ENCODE measurements at places on chromosomes 5 and 9.

DNA sequence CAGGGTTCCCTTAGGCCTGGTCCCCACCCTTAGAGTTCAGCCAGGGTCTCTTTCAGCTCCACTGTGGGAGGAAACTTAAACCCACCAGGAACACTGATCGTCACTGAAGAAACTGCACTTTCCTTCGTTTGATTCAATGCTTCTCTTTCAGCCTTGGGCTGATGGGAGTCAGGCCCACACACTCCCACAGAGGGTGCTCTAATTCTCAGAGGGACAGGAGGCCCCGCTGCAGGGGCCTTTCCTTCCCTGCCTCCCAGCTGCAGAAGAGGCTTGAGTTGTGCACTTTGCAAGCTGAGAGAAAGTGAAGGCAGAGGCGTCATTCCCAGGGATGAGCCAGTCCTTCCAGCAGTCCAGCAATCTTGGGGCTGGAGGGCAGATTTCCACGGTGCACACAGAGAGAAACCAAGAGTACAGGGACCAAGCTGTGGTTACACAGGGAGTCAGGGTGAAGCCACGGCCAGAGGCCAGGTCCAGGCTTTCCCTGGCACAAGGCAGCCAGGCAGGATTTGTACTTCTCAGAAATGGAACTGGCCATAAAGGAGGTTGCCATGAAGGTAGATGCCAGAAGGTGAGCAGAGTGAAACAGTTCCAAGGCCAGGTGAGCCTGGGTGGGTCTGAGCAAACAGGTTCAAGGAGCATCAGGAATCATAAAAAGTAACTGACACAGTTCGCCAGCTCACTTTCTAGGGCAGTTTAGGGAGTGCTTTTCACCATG lies 10.4 kb upstream of the GLIPR2 start:
- DNase-seq: no peak

DNA sequence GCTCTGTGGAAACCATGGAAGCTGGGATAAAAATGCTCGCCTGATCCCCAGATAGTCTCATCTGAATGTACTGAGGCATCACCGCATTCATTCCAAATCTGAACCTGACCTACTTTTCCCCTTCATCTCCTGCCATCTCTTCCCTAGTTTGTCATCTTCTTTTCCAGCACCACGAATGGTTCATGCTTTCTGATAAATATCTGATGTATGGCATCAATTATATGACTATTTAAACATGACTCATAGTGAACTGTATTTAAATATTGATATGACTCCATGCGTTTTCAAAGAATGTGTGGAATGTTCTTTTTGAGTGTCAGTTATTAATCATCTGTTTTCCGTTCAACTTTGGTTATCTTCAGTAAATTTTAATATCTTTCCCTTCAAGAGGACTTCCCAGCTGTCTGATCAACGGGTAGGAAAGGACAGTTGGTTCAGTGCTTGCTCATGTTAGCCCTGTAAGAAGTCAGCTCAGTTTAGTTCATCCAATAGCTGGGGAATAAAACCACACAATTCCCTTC lies 21.1 kb downstream of the BASP1 start:
- DNase-seq: no peak

DNA sequence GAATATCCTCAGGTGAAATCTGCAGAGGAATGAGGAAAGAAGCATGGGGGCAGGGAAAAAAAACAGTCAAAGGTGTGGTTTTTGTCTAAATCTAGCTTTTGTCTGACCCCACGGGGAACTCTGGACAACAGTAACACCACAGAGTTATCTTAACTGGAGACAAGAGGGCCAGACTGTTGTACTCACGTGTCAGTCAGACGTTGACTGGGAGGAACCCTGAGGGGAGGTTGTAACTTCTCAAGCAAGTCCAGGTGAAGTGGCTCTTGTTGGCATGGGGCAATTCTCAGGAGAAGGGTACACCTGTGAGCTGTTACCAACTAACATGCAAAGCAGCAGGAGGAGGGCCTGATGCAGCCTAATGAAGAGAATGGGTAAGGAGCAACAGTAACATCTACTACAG lies 44.1 kb upstream of the SHISAL2B start:
- no peak for DNase-seq

- peak; percentile 52 for DNase-seq
Observed at GRCh38 chr5:142109331-142110045, 909 bp downstream of the NDFIP1 start.

DNA sequence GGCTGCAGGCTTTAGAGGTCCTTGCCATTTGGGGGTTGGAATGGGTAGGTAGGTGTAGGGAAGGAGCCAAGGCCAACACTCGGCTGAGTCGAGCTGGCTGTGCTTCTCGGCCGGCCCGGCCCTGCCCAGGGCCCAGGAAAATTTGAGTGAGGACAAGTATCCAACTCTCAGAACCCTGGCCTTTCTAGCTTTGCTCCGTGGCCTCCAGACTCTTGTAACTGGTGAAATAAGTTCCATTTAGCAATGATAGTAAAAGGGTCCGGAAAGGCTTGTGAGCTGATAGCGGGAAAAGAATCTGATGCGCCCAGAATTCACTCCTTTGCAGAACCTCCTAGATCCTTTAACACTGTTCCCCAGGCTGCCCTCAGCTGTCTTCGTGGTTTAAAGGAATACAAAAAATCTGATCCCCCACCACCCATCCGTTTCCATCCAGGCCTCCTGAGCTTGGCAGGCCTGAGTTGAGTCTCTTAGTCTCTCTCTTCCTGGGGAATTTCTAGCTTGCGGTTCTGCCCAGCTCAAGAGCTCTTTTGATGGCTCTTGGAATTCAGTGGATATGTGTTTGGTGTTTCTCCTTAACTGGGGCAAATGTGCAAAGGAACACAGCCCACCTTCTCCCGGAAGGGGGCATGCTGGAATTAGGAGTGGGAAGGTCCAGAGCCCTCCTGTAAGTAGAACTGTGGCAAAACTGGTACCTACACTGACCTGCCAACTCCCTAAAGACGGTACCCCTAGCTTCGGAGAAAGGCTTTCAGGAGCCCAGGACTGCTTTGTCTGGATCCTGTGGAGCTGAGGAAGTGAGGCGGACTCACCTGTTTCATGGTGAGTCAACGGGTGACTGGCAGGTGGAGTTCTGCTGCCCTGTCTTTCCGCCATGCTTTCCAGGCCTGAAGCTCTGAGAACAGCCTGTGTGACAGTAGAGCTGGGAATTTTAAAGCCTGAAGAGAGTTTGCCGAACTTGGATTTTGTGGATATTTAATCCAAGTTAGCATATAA lies 1.7 kb downstream of the DMRT3 start:
- DNase-seq: no peak

DNA sequence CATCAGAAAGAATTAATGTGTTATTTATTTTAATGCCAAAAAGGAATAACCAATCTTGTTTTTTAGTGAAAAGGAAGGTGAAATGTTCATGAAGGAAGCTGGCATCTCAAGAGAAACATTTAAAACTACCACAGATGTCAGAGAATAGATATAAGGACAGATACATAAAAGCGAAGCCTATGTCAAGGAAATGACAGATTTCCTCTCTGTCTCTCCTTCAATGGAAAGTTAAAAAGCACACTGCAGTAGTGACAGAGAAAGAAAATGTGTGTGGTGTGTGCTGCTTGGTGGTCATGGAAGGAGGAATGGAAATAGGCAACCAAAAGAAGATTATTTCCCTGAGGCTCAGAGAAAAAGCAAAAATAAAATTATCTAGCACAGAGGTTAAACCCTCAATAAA lies 9.2 kb downstream of the WNT8A start:
- DNase-seq: no peak

- no peak for DNase-seq
Observed at GRCh38 chr9:114761523-114761922, 44.3 kb downstream of the TNFSF15 start.

DNA sequence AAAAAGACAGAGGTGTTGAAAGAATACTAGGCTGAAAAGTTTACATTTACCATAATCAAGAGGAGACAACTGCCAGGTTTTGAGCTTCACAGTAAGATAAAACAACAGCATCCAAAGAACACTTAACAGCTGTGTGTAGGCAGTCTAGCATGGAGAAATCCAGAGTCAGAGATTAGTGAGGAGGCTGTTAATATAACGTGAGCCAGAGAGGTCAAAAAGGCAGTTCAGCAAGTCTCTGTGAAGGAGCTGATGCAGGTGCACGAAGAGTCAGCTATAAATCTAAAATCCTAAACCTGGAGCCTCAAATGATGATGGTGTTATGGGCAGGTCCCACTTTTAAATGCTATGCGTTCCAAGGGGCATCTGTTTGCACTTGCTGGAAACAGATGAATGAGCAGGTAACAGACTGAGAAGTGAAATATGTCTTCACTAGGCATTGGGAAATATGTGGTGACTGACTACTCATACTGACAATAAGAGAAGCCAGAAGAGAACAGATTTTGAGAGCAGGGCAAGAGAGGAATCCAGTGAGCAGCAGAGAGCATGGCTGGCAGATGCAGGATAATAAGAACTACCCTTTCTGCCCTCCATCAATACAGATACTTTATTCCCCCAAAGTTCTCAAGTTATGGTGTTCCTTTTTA lies 8.7 kb downstream of the APTX start:
- DNase-seq: no peak

- no peak for DNase-seq
Observed at GRCh38 chr9:126119731-126120130, 206.9 kb upstream of the MVB12B start.

- DNase-seq: no peak
Observed at GRCh38 chr5:141003791-141004611, 37.7 kb downstream of the PCDHAC2 start.

- DNase-seq: peak; percentile 7
Observed at GRCh38 chr5:25119650-25120049, 474.9 kb upstream of the CDH10 start.

- DNase-seq: peak; percentile 57
Observed at GRCh38 chr5:91641730-91642350, 258.7 kb upstream of the ARRDC3 start.

DNA sequence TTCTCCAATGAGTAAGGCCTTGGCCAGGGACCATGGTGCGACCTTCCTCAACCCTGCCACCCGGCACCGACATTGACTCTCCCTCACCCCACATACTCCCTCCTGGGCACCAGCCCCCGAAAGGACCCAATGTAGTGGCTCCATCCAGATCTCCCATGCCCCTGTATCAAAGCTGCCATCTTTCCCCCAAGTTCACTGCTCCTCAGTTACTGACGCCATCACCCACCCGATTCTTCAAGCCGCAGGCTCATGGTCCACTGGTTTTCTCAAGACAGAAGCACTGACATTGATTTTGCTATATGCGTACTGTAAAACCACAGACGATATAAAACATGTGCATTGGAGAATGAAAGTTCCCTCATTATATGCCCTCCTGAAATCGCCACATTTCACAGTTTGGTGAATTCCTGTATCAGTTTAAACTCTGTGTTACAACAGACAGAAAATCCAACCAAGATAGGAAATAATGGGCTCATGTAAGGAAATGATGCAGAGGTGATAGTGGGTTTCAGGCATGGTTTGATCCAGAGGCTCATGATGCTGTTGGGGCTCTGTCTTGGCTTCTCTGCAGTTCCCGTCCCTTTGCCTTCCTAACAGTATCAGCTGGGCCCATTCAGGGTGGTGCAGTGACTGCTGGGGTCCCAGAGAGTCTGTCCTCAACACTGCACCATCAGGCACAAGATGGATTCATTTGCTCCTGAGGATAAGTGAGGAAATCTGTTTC lies 207.3 kb upstream of the IER5L start:
- DNase-seq: no peak

DNA sequence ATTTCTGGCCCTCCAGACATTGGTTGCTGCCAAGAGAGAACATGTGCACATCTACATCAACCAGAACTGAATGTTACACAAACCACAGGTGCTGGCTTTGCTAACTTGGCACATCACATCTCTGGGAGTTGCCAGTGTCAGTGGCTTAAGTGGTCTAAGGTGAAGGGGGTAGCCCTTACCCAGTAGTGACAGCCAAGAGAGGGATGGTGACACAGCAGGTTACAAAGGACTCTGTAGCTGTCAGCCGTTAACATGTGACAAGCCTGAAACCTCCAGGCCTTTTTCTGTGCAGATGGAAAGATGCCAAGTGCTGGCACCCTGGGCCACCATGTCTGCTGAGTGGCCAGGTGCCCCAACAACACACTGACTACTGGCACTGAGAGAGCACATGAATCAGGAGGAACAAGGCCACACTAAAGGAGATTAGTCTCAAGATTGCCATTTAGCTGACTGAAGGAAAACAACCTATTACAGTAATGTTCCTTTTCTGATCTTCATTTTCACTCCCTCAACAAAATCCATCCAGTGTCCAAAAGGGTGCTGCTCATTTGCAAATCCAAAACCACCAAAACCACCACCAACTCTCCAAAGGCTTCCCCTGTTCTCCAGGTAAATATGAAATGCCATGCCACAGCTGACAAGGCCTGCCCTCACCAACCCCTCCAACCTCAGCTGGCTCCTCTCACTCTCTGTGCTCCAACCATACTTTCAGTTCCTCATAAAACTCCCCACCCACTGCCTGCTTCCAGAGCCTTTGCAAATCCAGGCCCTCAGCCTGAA lies 20.2 kb downstream of the SIL1 start:
- peak; percentile 85 for DNase-seq

DNA sequence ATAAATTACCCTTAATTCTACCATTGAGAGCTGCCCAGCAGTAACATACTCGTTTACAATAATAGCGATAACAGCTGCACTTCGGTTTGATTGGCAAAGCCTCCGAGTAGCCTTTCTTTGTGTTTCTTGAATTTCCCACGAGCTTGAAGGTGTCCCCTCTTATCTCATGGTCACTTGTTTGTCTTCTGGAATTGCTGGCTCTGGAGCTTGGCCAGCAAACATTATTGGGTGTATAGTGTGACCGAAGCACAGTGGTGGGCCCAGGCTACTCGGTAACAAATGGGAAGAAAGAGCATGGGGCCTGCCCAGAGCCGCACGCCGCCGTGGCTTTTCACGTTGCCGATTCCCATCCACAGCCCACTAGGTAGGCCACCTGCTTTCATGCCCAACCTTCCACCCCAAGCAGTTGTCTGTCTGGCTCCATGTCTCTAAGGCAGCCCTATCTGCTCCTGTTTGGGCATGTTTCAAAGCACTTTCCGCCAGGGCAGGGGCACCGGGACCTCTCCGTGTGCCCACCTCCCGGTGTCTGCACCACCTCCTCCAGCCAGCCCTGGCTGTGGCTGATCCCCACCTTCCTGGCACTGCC lies 8.7 kb downstream of the STKLD1 start:
- no peak for DNase-seq

GRCh38 chr5:76681287-76681686 lies 34.6 kb upstream of the F2R start:
- no peak for DNase-seq

Measured in hematopoietic multipotent progenitor cell treated with erythropoietin and hydrocortisone succinate and interleukin-3 and kit ligand, for 8 days (in vitro differentiated cells).